ENCODE measurements at places on chromosomes 6 and 20.

DNA sequence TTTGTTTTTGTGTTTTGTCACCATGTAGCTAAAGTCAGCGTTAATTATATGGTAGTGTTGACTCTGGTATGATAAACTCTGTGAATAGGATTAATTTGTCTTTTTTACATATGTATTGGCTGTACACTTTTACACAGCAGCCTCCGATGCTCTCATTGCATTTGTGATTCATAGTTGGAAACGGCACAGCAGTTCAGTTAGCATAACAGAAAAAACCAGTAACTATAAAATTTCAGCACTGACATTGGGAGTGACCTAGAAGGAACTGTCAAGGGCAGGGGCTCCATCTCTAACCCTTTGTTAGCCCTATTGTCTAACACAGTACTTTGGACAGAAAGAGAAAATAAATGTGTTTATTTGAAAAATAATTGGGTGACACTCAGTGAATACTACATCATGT lies 5.6 kb upstream of the BEND6 start:
- DNase-seq, result no peak

- DNase-seq, result no peak
Observed at GRCh38 chr20:51374456-51374830, 168.1 kb downstream of the NFATC2 start.

DNA sequence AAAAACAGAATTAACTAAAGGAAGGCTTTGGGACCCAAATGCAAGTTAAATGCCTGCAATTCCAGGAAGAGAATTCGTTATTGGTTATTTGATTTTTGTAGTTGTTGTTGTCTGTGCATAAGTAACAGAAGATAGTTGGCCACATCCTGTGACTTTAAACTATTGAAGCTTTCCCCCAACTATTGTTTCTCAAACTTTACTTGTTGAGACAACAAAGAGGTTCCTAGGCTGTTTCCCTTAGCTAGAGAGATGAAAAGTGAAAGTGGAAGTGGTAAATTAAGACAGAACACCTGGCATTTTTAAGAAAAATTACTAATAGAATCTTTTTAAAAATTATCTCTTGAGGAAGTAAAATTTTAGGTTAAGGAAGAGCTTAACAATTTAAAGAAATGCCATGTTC lies 525.2 kb downstream of the PKHD1 start:
- no peak for DNase-seq

DNA sequence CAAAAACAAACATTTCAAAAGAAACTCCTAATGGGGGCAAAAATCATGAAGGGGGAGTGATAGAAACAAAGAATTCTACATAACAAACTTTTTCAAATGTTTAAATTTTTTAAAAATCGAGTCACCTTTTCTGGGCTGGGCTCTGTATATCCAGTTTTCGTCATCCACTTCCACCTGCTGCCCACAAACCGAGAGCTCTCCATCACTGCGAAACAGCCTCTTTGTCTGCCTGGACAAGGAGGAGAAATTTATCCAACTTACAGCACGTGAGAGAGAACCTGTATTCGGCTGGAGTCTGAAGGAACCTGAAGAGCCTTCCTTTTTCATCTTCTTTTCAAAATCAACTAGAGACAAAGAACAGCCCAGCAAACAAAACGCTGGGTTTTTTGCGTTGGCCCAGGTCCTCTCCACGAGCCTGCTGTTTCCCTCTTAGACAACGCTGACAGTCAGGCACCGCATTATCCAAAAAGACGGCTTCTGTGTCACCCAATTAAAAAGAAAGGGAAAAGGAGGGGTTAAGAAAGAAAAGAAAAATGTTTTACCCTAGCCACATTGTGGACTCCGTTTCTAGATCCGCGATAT lies 72.4 kb upstream of the NHSL1 start:
- no peak for DNase-seq

DNA sequence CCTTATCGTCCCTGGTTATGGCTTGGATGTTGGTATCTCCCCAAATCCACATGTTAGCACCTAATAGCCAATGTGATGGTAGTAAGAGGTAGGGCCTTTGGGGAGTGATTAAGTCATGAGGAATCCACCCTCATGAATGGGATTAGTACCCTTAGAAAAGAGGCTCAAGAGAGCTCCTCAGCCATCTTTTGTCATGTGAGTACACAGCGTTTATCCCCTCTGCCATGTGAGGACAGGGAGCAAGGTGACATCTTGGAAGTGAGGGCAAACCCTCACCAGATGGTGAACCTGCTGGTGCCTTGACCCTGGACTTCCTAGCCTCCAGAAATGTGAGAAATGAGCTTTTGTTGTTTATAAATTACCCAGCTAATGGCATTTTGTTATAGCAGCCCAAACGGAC lies 16.1 kb upstream of the SIRPB2 start:
- no peak for DNase-seq

DNA sequence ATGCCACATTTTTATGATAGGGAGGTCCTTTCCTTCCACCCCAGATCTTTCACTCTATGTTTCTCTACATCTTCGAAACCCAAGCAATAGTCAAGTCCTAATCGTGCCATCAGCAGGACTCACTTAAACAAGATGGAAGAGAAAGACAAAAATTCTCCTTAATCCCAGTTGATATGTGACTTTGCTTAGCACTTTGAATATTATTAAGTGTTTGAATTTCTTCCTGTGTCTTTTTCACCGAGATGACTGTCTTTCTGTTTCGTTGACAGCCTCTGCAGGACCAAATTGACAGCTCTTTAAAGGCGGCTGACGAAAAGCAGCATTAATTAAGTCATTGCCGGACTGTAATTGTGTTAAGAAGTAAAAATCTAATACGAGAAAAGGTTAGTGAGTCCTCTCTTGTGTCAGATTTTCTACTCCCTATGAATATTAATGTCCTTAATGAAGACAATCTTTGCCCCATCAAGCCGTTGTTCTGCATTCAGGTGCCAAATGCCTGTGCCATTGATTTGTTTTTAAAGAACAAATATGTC lies 208.8 kb upstream of the TSHZ2 start:
- DNase-seq, result no peak

GRCh38 chr6:27255866-27256265 lies 8.4 kb downstream of the PRSS16 start:
- no peak for DNase-seq

GRCh38 chr6:87660226-87660911 lies 41.7 kb downstream of the AKIRIN2 start:
- DNase-seq, result no peak

GRCh38 chr6:7522873-7523272 lies 18.6 kb upstream of the DSP start:
- DNase-seq, result no peak

GRCh38 chr20:8800089-8800488 lies 268.8 kb upstream of the PLCB4 start:
- no peak for DNase-seq

GRCh38 chr20:59482351-59483187 lies 121.8 kb upstream of the PHACTR3 start:
- DNase-seq, result no peak

- no peak for DNase-seq
Observed at GRCh38 chr6:156622185-156622584, 155.0 kb upstream of the ARID1B start.

DNA sequence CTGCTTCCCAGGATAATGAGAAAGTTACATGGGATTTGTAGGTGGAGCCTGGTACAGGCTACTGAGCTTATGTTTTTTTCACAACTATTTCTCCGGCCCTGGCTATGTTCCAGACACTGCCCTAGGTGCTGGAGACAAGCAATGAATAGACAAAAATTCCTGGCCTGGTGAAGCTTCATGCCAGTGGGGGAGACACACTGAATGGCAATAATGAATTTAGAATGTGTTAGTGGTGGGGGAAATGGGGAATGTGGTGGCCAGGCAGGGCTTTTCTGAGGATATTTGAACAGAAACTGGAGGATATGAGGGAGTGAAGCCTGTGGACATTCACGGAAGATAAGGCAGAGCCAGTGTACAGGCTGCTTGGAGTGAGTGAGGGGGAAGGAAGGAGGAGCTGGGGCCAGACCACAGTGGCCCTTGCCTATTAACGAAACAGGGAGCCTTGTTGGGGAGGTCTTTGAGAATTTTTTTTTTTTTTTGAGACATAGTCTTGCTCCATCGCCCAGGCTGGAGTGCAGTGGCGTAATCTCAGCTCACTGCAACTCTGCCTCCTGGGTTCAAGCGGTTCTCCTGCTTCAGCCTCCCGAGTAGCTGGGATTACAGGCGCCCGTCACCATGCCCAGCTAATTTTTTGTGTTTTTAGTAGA lies 6.6 kb downstream of the FOXS1 start:
- DNase-seq, result no peak

- no peak for DNase-seq
Observed at GRCh38 chr6:110728501-110728900, 86.8 kb downstream of the CDK19 start.

- no peak for DNase-seq
Observed at GRCh38 chr20:25012616-25013189, 20.2 kb upstream of the APMAP start.

DNA sequence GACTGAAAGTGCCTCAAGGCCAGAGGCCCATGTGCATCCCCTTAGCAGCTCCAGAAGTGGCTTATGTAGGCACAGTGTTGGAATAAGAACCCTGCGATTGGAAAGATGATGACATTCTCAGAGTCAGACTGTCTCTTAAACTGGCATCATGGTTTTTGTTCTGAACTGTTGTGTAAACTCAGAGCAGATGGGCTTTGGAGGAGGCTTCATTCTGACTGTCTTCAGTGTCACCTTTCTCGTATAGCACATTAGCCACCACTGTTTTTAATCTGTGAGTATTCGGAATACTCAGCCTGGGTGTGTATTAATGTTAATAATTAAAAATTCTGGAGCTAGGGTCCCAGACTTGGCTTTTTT lies 140.9 kb downstream of the JARID2 start:
- no peak for DNase-seq

- DNase-seq, result no peak
Observed at GRCh38 chr20:62387219-62387913, 463 bp downstream of the RPS21 start.

- DNase-seq, result peak; percentile 68
Observed at GRCh38 chr20:37651932-37652331, 41.9 kb upstream of the CTNNBL1 start.

DNA sequence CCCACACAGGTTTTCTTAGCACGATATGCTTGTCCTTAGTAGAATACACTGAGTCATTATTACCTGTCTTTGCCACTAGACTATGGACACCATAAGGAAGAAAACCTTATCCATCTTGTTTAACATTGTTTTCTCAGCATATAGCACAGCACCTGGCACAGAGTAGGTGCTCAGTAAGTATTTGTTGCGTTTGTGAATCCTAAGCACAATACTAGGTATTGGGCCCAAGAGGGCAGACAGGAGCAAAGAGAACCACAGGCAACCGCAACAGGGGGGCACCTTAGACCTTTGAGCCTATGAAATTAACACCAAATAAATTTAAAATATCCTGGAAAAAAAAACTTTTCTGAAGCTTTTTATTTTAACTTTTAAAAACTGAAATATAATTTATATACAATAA lies 3.7 kb upstream of the NCOA6 start:
- DNase-seq, result no peak

- no peak for DNase-seq
Observed at GRCh38 chr6:41737591-41738130, 2.3 kb upstream of the TFEB start.

Measured in germinal center (tissue), 1 donor.